Myocyte (in vitro differentiated cells): ENCODE measurements at places on chromosomes 7 and 10. TPM values are rescaled to one million over a fixed set of nuclear protein-coding genes. Genes with fewer than 3 reads are reported as not detected.

PVRIG gene
- total RNA-seq: not detected in 2 replicates

GTF2IRD1 gene
- 21.0 and 29.2 TPM in 2 replicates for total RNA-seq

SFTPD gene
- not detected in 2 replicates for total RNA-seq

STOX1 gene
- 0.99 and 1.4 TPM in 2 replicates for total RNA-seq

GALNT17 gene
- 3.5 and 6.2 TPM in 2 replicates for total RNA-seq

ACSM6 gene
- not detected in 2 replicates for total RNA-seq

CPA4 gene
- total RNA-seq: 4.0 and 5.7 TPM in 2 replicates

NRCAM gene
- 43.2 and 60.4 TPM in 2 replicates for total RNA-seq

CFAP70 gene
- 1.0 and 1.8 TPM in 2 replicates for total RNA-seq

MCM10 gene
- total RNA-seq: 0.05 and 0.10 TPM in 2 replicates

GIMAP2 gene
- total RNA-seq: 2.1 and 2.2 TPM in 2 replicates

NXPH1 gene
- total RNA-seq: 0.13 and 0.36 TPM in 2 replicates

UPK3BL2 gene
- 1.9 and 4.0 TPM in 2 replicates for total RNA-seq

USP6NL gene
- total RNA-seq: 6.0 and 6.5 TPM in 2 replicates

STK32C gene
- total RNA-seq: 8.7 and 12.1 TPM in 2 replicates

ZMIZ1 gene
- 7.1 and 10.0 TPM in 2 replicates for total RNA-seq

IGFBP3 gene
- total RNA-seq: 184 and 207 TPM in 2 replicates

MAGI2 gene
- total RNA-seq: 5.7 and 6.0 TPM in 2 replicates

UTF1 gene
- total RNA-seq: not detected in 2 replicates

DIP2C gene
- total RNA-seq: 28.7 and 31.9 TPM in 2 replicates

NACAD gene
- 1.2 and 1.6 TPM in 2 replicates for total RNA-seq

HOXA5 gene
- 5.7 and 8.8 TPM in 2 replicates for total RNA-seq

NOD1 gene
- 12.0 and 14.1 TPM in 2 replicates for total RNA-seq

IKZF1 gene
- total RNA-seq: not detected in 2 replicates

CCDC136 gene
- total RNA-seq: 4.6 and 5.0 TPM in 2 replicates

ZP3 gene
- 1.6 TPM in 1 of 2 replicates, not detected in the other for total RNA-seq

TRIM24 gene
- total RNA-seq: 26.9 and 28.2 TPM in 2 replicates

CCDC186 gene
- 27.0 and 35.0 TPM in 2 replicates for total RNA-seq

GPER1 gene
- total RNA-seq: 1.1 and 1.6 TPM in 2 replicates

GRM3 gene
- 0.05 TPM in 1 of 2 replicates, not detected in the other for total RNA-seq

POT1 gene
- total RNA-seq: 22.9 and 23.5 TPM in 2 replicates

CPXM2 gene
- not detected in 2 replicates for total RNA-seq

PRKCQ gene
- total RNA-seq: 0.47 and 2.6 TPM in 2 replicates

SYT15 gene
- total RNA-seq: 0.03 TPM in 1 of 2 replicates, not detected in the other

EIF5AL1 gene
- total RNA-seq: 0.31 and 0.62 TPM in 2 replicates

CLDN3 gene
- not detected in 2 replicates for total RNA-seq
